ENCODE measurements at places on chromosomes 4 and X. TPM values are rescaled to one million over a fixed set of nuclear protein-coding genes. Genes with fewer than 3 reads are reported as not detected.
A peak's percentile ranks its signal among the peaks of the same experiment; 100 is the strongest.

- H3K36me3 ChIP-seq = no peaks in the 10 kb centered on the region
- DNase-seq = no peak
- H3K4me1 ChIP-seq = no peaks in the 10 kb centered on the region
- H3K4me3 ChIP-seq = no peak overlapping the region
- no peak overlapping the region for H3K27ac ChIP-seq
These were observed 3.6 kb downstream of the PSAPL1 start for GRCh38 chr4:7430965-7431695.

L1CAM gene
- 7.0 TPM for total RNA-seq

MAGEB2 gene
- total RNA-seq = not detected

CLOCK gene
- 29.8 TPM for total RNA-seq

GRCh38 chr4:68905939-68906779, 45.4 kb downstream of the UGT2A3 start:
- H3K27ac ChIP-seq = no peak overlapping the region
- no peaks in the 10 kb centered on the region for H3K36me3 ChIP-seq
- H3K4me3 ChIP-seq = peak overlapping the region; percentile 9
- H3K4me1 ChIP-seq = no peaks in the 10 kb centered on the region
- DNase-seq = peak; percentile 59

GRCh38 chr4:2094545-2094944, 35.4 kb downstream of the NAT8L start:
- no peak overlapping the region for H3K27ac ChIP-seq
- H3K36me3 ChIP-seq = no peaks in the 10 kb centered on the region
- no peaks in the 10 kb centered on the region for H3K27me3 ChIP-seq
- no peak for DNase-seq
- no peak overlapping the region for H3K4me3 ChIP-seq

DNA sequence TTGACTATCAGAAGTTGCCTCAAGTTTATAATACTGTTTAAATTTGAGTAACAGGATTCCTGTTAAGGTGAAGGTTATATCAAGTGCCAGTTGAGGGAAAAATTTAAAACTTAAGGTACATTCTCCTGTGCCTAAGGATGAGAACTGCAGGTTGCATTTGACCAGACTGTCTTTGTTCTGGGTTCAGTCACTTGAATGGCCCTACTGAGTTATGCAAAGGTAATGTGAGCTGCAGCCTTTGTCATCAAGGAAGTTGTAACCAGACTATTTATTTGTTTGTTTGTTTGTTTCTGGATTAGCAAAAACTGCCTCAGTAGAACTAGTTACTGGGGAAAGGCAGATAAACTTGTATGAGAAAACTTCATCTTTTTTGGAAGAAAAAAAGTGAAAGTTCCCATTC, 131.9 kb downstream of the ATOH1 start:
- no peak overlapping the region for H3K4me3 ChIP-seq
- no peak for DNase-seq
- H3K4me1 ChIP-seq = no peaks in the 10 kb centered on the region
- no peaks in the 10 kb centered on the region for H3K36me3 ChIP-seq

DNA sequence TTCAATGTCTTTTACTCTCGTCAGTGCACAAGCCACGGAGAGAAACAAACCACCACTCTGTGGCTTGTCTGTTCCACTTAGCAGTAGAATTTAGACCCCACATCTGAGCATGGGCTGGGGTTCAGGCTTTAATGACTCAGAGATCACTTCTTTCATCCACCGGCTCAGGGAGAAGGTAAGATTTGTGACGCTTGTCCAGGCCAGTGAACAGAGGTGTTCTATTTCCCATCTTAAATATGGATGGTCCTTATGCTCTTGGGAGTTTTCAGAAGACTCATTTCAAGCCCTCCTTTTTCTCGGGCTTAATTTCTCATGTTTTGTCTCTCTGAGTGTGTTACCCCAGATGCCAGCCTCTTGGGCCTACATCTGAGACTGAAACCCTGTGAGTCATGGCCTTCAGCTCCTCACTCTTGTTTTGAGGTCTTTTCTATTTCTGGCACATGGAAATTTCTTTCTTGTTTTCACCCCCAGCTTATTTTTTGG, 127.4 kb upstream of the SFRP2 start:
- H3K27me3 ChIP-seq = no peaks in the 10 kb centered on the region
- no peak for DNase-seq
- no peak overlapping the region for H3K4me3 ChIP-seq
- no peaks in the 10 kb centered on the region for H3K4me1 ChIP-seq
- no peaks in the 10 kb centered on the region for H3K36me3 ChIP-seq
- H3K27ac ChIP-seq = no peak overlapping the region

- H3K27ac ChIP-seq = no peak overlapping the region
- no peaks in the 10 kb centered on the region for H3K4me1 ChIP-seq
- DNase-seq = no peak
- no peak overlapping the region for H3K4me3 ChIP-seq
- H3K27me3 ChIP-seq = no peaks in the 10 kb centered on the region
- H3K36me3 ChIP-seq = peaks cover 49% of the 10 kb centered on the region
These were observed 50.5 kb downstream of the OCRL start for GRCh38 chrX:129590596-129590995.

OTC gene
- total RNA-seq = not detected

- H3K4me3 ChIP-seq = no peak overlapping the region
- no peaks in the 10 kb centered on the region for H3K36me3 ChIP-seq
- no peaks in the 10 kb centered on the region for H3K4me1 ChIP-seq
- H3K27ac ChIP-seq = no peak overlapping the region
- no peak for DNase-seq
These were observed 18.4 kb downstream of the XIAP start for GRCh38 chrX:123878252-123878721.

DNA sequence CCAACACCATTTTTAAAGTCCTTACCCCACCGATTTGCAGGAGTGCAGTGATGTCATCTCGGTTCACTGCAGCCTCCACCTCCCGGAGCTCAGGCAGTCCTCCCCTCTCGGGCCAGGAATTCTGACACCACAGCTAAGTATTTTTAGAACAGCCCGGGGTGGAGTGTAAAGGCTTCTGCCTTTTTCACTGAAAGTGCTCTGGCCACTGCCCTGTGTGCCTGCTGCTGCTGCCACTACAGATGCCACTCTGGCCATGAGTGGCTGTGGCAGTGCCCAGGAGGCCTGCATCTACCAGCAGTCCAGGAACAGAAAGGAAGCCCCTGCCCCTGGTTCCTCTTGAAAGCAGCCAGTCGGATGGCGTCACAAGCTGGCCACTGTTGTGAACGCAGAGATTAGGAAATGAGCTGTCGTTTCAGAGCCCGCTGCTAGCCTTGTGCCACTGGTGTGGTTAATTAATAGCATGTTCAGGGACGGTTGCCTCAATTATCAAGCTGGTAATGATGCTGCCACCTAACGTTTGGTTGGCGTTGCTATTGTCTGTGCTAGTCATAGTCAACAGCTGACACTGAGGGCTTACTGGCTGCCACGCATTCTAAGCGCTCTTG, 23.6 kb upstream of the TBC1D14 start:
- peak; percentile 87 for DNase-seq
- no peaks in the 10 kb centered on the region for H3K27me3 ChIP-seq
- peak overlapping the region; percentile 92 for H3K27ac ChIP-seq

ZXDA gene
- total RNA-seq = 5.1 TPM

- H3K4me3 ChIP-seq = no peak overlapping the region
- peaks cover 91% of the 10 kb centered on the region for H3K36me3 ChIP-seq
- no peaks in the 10 kb centered on the region for H3K4me1 ChIP-seq
- DNase-seq = no peak
- no peaks in the 10 kb centered on the region for H3K27me3 ChIP-seq
These were observed 38.8 kb downstream of the SEC31A start for GRCh38 chr4:82851885-82852750.

DNA sequence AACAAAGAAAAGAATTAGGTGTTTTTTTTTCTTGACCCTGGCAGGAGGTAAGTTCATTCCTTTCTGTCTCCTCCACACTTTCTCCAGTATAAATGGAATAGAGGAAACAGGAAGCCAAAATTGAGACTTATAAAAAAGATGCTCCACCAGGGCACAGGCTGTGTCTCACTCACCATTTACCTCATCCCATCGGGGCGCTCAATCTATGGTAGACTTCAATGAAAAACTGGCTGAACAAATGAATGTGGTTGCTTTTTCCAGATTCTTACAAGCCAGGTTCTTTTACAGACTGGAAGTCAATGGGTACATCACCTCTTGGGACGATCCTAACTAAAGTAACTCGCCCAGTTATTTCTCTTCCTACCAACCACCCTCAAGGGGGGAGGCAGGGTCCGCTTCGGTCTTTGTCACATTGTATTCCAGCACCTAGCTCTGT, 685 bp downstream of the COMMD8 start:
- no peak for DNase-seq
- no peaks in the 10 kb centered on the region for H3K36me3 ChIP-seq

- no peak for DNase-seq
- no peak overlapping the region for H3K4me3 ChIP-seq
- H3K27me3 ChIP-seq = no peaks in the 10 kb centered on the region
These were observed 111.8 kb upstream of the DKK2 start for GRCh38 chr4:107147873-107148272.

DNA sequence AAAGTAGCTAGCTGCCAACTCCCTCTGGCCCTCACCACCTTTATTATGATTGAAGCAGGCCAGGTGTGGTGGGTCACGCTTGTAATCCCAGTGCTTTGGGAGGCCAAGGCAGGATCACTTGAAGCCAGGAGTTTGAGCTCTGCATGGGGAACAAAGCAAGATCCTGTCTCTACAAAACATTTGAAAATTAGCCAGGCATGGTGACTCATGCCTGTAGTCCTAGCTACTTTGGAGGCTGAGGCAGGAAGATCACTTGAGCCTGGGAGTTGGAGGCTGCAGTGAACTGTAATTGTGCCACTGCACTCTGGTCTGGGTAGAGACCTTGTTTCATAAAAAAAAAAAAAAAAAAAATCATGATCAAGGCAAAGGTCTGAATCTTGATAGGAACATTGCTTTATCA, 467.0 kb upstream of the DIPK2B start:
- H3K27ac ChIP-seq = no peak overlapping the region
- H3K4me3 ChIP-seq = no peak overlapping the region
- no peaks in the 10 kb centered on the region for H3K27me3 ChIP-seq
- H3K4me1 ChIP-seq = no peaks in the 10 kb centered on the region

SPIN2A gene
- not detected for total RNA-seq

DNA sequence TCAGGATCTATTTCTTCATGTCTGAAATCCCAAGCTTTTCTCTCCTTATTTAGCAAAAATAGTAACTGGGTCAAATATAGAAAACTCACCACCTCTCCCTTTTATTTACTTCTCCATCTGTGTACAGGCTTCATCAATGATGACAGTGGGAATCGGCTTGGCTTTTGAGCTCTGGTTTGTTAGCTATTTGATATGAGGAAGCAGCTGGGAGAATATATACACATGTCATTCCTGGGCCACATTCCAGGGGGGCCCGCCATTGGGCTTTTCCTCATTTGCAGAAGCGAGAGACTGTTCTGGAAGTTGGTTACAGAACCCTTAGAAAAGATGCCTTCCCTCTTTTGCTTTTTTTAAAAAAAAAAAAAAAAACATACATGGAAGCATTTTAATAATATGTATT, 107.4 kb upstream of the F9 start:
- H3K36me3 ChIP-seq = no peaks in the 10 kb centered on the region
- H3K4me3 ChIP-seq = no peak overlapping the region
- no peak for DNase-seq
- no peak overlapping the region for H3K27ac ChIP-seq
- H3K4me1 ChIP-seq = no peaks in the 10 kb centered on the region

- H3K27ac ChIP-seq = no peak overlapping the region
- H3K4me1 ChIP-seq = no peaks in the 10 kb centered on the region
- no peak for DNase-seq
- no peaks in the 10 kb centered on the region for H3K27me3 ChIP-seq
- no peak overlapping the region for H3K4me3 ChIP-seq
These were observed 30.6 kb downstream of the DYNLT3 start for GRCh38 chrX:37816766-37817165.

GLA gene
- 11.8 TPM for total RNA-seq

NLRP2B gene
- total RNA-seq = not detected

- H3K27me3 ChIP-seq = no peaks in the 10 kb centered on the region
- no peak overlapping the region for H3K27ac ChIP-seq
- no peaks in the 10 kb centered on the region for H3K36me3 ChIP-seq
- no peaks in the 10 kb centered on the region for H3K4me1 ChIP-seq
These were observed 35.2 kb downstream of the ARL9 start for GRCh38 chr4:56540826-56541225.

ZNF41 gene
- total RNA-seq = 10.5 TPM

DNA sequence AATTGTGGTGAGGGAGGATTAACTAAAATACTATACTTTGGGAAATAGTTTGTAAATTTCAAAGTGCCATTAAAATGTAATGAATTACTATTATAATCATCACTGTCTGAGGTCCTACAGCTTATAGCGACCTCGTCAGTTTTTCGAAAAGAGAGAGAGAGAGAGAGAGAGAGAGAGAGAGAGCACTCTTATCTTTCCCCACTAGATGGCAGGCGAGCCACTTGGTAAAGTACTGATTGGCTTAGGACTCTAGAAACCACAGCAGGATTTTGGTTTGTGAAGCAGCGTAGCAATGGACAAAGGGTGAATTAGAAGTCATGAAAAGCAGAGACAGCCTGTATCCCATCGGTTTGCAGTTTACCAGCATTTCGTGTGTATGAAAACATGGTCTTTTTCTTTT, 52.5 kb downstream of the LINC00632 start:
- peak; percentile 66 for DNase-seq
- no peak overlapping the region for H3K4me3 ChIP-seq
- no peaks in the 10 kb centered on the region for H3K36me3 ChIP-seq
- no peak overlapping the region for H3K27ac ChIP-seq

GRCh38 chrX:115284877-115285276, 4.6 kb upstream of the LUZP4 start:
- no peaks in the 10 kb centered on the region for H3K27me3 ChIP-seq
- H3K27ac ChIP-seq = no peak overlapping the region
- DNase-seq = no peak
- H3K4me1 ChIP-seq = no peaks in the 10 kb centered on the region

GRCh38 chr4:25670991-25671390, 15.3 kb downstream of the SLC34A2 start:
- H3K4me1 ChIP-seq = no peaks in the 10 kb centered on the region
- H3K27ac ChIP-seq = no peak overlapping the region
- DNase-seq = no peak
- H3K36me3 ChIP-seq = no peaks in the 10 kb centered on the region

GRCh38 chr4:93700571-93700970, 128.0 kb upstream of the ATOH1 start:
- no peak overlapping the region for H3K27ac ChIP-seq
- H3K4me3 ChIP-seq = no peak overlapping the region
- no peaks in the 10 kb centered on the region for H3K4me1 ChIP-seq
- DNase-seq = no peak

- H3K4me3 ChIP-seq = no peak overlapping the region
- no peaks in the 10 kb centered on the region for H3K4me1 ChIP-seq
- H3K27ac ChIP-seq = no peak overlapping the region
- H3K27me3 ChIP-seq = no peaks in the 10 kb centered on the region
These were observed 211.4 kb downstream of the SLIT2 start for GRCh38 chr4:20463176-20463430.

DUSP21 gene
- total RNA-seq = not detected

DNA sequence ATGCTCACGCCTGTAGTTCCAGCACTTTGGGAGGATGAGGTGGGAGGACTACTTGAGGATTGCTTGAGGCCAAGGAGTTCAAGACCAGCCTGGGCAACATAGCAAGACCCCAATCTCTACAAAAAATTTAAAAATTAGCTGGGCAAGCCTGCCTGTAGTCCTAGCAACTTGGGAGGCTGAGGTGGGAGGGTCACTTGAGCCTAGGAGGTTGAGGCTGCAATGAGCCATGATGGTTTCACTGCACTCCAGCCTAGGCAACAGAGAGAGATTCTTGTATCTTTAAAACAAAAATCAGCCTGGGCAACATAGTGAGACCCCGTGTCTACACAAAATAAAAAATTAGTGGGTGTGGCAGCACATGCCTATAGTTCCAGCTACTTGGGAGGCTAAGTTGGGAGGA, 1.9 kb downstream of the ZNF41 start:
- no peak overlapping the region for H3K4me3 ChIP-seq
- no peak for DNase-seq
- H3K36me3 ChIP-seq = no peaks in the 10 kb centered on the region
- peaks cover 18% of the 10 kb centered on the region for H3K4me1 ChIP-seq
- no peak overlapping the region for H3K27ac ChIP-seq

UNC5C gene
- total RNA-seq = 3.8 TPM

Data from right atrium auricular region (tissue), 2 donors.